ENCODE measurements at places on chromosomes 11 and 22.

GRCh38 chr11:69531071-69531716 lies 49.7 kb downstream of the LINC01488 start:
- no peak for DNase-seq

- no peak for DNase-seq
Observed at GRCh38 chr11:130890039-130890745, 26.1 kb downstream of the SNX19 start.

DNA sequence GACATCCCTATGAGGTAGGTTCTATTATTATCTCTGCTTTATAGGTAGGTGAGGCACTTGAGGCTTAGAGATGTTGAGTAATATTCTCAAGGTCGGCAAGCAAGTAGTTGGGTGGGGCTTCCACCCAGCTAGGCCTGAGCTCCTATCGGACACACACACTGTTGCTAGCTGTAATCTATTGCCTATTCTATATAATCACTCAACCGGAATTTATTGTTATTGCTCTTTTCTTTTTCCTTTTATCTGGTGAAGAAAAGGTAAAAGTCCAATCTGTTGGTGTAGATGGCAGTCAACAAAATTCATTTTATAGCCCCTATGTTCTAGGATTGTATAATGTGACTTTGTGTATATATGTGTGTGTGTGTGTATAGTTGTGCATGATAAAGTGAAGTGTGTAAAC lies 3.4 kb downstream of the OR9Q2 start:
- DNase-seq = no peak

DNA sequence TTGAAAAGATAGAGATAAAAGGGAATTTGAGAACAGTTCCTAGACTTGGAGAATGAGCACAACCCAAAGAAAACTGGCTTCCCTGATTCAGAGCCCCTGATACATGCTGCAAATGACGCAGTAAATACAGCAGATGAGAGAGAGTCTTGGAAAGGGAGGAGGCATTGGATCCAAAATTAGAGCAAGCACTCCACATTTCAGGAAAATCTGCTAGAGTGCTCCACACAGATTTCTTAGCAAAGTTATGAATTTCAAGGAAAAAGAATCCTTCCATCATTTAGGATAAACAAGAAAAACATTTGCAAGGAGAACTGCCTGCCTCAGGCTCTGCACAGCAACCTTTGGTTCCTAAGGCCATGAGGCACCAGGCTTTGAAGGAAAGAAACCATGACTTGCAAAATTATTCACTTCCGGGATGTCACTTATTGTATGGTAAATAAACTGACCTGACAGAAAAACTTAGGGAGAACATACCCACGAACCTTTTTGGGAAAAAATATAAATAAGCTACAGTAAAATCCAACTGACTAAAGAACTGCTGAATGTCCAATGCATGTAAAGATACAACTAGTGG lies 89.8 kb upstream of the RTL6 start:
- no peak for DNase-seq

Measured in HCT116 (cell line).